Stimulated activated CD8-positive, alpha-beta memory T cell treated with anti-CD3 and anti-CD28 coated beads, Interleukin-2, amount 100 ng/mL, for 48 hours (primary cell): ENCODE measurements at places on chromosomes 7 and 10.

GRCh38 chr7:57437581-57437980 is 12.4 kb upstream of the ZNF716 start:
- no peak for DNase-seq

DNA sequence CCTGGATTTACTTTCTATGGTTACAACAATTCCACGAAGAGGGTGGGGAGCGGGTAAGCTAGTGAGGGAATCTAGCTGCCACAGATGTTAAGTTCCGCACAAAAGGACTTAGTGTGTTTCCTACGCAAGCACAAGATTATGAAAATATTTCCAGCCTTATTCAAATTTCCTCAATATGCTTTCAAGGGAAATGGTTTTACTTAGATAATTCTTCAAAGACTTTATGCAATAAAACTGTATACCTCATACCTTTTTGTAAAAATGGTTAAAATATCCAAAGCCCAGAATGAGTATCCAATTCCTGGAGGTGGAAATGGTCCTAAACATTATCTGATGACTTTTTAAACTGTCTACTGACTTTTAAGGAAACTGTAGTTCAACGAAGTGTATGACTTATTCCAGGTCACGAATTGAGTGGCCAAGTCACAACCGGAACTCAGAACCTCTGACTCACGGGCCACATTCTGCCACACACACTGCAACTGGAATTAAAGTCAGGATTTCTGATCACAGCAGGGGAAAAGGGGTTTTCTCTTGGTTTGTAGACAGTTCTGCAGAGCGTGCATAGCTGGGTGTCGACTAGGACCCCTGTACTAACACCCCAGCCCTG is 20.2 kb upstream of the INSIG1 start:
- no peak for DNase-seq

DNA sequence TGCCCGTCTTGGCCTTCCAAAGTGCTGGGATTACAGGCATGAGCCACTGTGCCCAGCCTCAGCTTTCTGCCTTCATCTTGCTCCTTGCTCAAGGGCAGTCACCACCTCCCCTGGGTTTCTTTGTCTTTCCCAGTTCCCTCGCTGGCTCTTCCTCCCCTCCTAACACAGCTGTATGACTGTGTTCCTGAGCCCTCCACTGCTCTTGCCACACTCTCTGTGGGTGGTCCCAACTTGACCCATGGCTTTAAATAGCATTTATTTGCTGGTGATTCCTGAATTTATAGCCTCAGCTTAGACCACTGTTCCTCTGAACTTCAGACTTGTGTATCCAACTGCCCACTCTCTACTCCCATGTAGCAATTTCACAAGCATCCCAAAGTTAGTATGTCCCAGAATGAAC is 181.3 kb downstream of the BAMBI start:
- DNase-seq: no peak

GRCh38 chr10:80509108-80509402 is 28.6 kb upstream of the SH2D4B start:
- no peak for DNase-seq

DNA sequence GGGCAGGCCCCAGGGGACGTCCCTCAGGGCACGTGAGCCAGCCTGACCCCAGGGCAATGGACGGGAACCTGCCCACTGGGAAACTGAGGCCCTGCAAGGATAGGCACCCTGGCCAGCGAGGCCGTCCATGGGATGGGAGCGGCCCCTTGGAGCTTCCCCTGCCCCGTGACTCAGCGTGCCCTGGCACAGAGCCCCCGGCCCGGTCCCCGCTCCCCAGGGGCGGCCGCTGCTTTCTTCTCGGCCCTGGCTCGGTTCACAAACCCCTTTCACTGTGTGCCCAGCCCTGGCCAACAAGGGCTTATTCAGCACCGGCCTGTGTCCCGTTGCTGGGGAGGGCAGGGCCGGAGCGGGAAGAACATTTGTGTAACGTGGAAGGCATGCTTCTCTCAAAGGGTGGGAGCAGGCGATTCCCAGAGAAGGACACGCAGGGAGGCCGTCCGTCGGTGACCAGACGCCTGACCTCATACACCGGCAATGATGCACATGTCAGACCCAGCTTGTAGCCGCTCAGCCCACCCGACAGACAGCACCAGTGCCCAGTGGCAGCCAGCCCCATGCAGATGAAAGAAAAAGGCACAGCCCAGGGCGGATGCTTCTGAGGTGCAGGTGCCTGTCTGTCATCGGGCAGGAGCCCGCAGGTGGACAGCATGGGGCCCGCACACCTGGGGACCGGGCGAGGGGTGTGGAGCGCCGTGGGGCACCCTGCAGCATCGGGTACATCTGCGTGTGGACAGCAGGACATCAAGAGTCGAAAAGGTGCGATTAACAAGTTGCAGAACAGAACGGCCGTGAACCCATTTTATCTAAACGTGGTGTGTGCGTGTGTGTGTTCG is 94.5 kb downstream of the PDGFA start:
- DNase-seq: no peak

DNA sequence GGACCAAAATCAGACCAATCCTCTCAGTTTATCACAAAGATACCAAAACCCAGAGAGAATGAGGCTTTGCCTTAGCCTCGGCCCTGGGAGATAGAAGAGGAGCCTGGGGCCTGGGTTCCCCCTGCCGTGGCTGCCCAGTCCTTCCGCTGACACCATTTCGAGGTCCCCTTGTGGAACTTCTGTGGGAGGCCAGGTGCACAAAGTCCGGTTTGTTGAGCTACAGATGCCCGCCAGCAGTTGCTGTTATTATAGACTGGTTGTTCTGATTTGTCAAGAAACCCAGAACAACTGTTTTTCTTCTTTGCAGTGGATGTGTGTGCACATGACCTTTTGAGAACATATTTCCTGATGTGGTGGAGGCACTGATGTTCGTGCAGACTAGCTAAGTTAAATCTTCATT is 47.6 kb downstream of the CUX1 start:
- DNase-seq: no peak

DNA sequence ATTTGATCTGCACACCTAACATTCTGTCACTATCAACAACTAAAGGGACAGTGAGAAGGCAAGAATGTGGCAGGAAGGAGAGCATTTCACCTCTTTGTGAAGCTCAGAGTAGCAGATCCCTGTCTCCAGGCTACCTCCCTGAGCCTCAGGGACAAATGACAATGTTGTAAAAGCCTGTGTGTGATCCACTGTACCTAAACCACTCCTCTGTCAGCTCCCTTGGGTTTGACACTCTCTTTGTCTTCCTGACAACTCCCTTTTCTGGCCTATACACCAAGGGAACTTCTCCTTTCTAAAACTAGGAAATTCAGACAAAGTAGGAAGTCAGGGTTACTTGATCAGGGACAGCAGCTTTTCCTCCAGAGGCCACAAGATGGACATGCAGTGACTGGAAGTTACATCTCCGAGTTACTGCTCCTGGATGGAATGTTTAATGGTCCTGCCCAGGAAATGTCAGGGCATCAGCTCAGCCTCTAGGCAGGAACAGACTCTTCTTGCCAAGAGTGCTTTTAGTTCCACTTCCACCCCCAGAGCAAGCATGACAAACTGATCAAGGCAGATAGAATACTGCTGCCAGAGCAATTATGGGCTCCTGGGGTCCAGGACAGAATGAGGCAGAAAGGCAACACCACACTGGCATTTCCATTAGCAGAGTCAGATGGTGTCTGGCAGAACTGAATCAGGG is 1014.5 kb upstream of the LRRTM3 start:
- no peak for DNase-seq

DNA sequence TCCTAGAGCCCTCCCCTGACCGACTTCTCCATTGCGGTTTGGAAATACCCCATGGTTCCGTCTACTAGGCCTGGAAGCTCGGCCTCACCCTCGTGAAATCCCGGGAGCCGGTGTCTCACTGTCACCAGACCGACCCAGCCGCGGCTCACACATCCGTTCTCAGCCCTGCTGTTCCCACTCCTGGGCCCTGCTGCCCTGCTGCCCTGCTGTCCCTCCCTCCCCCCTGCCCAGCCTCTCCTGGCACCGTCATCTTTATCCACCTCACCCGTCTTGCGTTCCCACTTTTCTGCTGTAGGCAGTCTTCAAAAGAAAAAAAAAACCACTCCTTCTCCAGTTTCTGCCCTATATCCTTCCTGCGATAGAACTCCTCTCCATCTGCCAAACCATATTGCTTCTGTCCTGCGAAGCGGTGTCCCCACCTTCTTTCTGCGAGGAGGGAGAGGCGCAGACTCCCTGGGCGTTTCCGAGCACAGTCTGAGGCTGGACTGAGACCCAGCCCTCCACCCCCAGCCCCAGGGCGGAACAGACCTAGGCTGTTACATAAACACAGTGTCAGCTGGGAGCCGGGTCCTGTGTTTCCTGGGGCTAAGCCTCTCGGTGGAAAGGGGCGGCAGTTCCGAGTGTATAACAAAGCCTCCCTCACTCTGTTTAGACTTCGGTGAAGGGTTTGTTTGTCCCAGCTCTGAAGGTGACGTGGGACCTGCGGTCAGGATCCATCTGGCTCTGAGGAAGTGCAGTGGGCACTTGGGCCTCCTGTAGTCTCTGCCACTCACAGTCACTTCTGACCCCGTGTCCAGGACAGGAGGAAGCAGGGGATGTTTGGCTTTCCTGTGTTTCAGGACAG is 2.8 kb downstream of the AGAP3 start:
- DNase-seq: no peak

DNA sequence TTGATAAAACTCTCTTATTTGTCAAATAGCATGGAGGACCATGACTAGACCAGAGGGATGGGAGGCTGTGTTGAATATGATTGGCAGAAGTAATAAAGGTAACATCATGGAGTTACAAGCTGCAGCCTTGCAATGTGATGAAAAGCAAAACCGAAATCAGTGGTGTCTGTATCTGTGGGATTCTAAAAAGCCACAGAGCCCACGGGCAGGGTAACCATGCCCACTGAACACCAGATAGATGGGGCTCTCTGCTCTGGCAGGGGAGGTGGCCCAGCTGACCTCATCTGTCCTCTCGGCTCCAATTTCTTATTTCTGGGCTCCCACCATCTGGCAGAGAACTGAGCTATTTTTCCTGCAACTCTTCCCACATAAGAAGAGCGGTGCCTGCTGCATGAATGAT is 1072.2 kb downstream of the GATA3 start:
- DNase-seq: no peak

DNA sequence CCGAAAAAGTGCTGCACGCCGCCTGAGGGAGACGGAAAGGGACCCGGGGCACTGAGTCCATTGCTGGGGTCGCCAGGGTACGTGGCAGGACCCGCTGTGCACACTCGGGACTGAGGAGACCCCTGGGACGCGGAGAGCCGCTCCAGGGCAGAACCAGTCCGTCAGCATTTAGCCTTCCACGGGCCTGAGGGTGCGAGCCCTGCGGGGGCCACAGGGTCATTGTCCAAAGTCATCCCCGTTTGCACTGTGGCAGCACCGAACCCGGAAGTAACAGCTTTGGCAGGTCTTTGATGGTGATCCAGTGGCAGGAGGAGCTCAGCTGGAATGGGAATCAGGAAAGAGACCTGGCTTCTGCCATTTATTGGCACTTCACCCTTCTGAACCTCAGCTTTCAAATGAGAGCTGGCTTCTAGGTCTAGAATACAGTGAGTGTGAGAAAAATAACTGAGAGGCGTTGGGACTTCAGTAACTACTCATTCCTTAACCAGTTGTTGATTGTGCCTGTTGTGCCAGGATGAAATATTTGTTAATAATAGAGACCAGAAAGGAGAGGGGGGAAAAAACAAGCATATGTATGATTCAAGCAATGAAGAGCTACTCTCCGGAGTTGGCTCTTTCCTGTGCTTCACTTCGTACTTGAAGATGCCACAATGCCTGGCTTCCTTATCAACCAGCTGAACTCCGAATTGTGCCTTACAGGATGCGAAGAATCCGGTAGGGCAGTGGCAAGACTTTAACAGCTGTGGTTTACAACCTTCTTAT is 811 bp upstream of the ARHGAP12 start:
- DNase-seq: no peak

- no peak for DNase-seq
These were observed 588 bp downstream of the SAP25 start for GRCh38 chr7:100572949-100573675.

DNA sequence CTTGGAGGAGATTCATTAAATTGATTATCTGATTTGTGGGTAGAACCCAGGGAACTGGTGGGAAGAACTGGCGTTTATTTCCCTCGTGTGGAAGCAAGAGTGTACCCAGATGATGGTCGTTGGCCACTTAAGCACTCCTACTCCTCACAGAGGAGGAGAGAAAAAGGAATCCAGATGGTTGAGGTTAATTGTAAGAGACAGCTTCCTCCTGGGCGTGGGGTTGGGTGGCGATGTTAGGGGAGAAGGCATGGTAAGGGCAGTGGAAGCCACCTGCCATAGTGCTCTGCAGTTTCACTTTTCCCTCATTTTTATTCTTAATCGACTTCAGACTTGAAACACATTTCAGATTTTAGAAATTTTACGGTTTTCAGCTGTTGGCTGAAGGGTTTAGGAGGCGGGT is 104.1 kb downstream of the DOCK1 start:
- DNase-seq: no peak

DNA sequence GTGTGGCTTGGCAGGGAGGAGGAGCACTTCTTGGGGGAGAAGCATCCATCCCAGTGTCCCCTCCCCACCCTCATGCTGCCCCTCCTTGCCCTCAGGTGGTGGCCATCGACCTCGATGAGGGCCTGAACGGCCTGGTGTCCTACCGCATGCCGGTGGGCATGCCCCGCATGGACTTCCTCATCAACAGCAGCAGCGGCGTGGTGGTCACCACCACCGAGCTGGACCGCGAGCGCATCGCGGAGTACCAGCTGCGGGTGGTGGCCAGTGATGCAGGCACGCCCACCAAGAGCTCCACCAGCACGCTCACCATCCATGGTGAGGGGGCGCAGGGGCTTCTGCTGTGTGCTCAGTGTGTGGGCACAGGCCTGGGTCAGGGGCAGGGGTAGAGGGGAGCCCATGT is 14.8 kb downstream of the C10orf105 start:
- no peak for DNase-seq

DNA sequence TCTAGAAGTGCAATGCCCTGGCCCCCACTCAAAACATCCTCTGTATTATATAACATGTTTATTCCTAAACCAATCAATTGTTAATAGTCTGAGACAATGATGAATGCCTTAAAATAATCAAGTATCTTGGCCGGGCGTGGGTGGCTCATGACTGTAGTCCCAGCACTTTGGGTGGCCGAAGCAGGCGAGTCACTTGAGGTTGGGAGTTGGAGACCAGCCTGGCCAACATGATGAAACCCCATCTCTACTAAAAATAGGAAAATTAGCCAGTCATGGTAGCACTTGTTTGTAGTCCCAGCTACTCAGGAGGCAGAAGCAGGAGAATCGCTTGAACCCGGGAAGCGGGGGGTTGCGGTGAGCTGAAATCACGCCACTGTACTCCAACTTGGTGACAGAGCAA is 29.4 kb upstream of the CACNA2D1 start:
- DNase-seq: no peak

DNA sequence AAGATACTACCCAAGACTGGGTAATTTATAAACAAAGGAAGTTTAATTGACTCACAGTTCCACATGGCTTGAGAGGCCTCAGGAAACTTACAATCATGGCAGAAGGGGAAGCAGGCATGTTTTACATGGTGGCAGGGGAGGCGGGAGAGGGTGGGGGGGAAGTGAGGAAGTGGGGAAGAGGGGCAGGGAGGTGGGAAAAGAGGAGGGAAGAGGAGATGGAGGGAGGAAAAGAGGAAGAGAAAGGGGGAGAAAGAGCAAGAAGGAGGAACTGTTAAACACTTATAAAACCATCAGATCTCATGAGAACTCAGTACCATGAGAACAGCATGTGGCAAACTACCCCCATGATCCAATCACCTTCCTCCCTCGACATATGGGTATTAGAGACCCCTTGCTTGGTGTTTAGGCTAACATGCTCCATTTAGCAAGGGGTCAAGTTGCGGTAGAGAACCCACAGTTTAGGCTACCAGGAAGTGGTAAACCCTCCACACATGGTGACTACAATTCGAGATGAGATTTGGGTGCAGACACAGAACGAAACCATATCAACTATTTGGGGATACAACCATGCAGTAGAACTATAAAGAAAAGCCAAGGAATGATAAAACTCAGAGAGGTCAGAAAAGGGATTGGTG is 3.5 kb upstream of the LMBR1 start:
- DNase-seq: no peak
